ENCODE measurements at places on chromosomes 11 and 22.

DNA sequence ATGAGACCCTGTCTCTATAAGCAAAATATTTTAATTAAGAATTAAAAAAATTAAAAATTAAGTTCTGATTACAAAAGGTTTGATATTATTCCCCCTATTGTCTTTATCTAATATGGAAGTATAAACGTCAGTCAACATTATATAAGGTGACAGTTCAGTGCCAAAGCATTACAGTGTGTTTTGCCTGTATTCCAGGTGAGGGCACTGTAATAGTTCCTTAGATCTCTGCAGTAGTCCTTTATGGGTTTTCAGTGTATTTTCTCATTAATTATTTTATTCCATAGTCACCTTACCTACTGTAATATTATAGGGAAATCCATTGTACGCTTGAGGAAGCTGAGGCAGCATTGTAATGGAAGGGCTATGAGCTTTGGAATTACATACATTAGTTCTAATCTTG, 33.0 kb downstream of the FAR1 start:
- DNase-seq: no peak

- DNase-seq: no peak
These were observed 91.3 kb downstream of the RELT start for GRCh38 chr11:73467505-73467904.

DNA sequence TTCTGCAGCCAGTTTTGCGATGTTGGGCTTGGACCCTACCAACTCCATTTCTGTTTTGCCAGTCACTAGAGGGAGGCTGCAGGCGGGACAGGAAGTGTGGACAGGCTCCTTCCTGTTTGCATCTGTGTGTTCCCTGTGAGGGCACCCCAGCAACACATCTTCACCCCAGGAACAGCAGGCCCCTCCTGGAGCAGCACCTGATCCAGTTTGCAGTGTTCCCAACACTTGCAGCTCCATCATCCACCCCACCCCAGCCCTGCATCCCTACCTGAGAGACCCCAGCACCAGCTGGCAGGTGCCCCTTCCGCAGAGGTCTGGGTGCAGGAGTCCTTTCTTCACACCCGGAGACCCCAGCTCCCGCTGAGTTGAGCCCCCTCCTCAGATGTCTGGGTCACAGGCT, 7.4 kb upstream of the VSIG10L2 start:
- no peak for DNase-seq

- DNase-seq: no peak
These were observed 238.2 kb downstream of the SOX6 start for GRCh38 chr11:16117989-16118756.

- DNase-seq: no peak
These were observed 41.7 kb upstream of the SEZ6L start for GRCh38 chr22:26127556-26127955.

DNA sequence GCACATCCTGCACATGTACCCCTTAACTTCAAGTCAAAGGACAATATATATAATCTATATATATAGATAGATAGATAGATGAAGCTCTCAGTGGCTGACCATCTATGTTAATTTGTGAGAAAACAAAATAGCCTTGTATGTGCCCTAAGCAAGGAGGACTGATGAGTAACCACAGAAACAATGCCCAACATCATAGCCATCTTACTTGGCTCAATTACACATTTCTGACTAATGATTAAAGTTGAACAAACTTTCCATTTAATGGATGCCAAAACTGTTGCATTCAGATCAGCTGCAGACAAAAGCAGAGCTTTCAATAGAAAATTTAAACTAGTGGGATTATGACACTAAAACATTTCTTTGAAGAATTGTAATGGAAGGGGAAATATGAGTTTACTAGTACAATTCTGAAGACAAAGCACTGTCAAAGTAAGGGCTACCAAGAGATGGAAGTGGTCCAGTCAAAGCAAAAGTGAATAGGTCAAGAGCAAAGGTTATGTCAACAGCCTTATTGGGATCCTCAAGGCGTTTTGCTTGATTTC, 1188.2 kb upstream of the RAG2 start:
- DNase-seq: no peak

GRCh38 chr11:65639623-65640482, 2.0 kb downstream of the SIPA1 start:
- DNase-seq: peak; percentile 77

DNA sequence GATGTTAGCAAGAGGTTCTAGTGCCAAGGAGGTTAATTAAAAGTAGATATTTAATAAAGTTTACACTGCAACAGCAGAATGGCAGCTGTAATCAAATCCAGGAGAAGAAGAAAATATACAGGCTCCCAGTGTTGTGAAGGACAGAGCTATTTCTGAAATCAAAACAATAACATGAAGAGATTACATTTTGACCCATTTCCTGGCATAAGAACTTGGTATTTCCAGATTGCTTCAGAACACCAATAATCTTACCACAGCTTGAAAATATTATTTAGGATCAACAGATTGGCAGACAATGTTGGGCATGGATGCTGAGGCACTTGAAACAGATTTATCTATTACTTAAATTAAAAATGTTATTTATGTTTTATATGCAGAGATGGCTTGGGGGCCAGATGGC, 692.5 kb downstream of the KCNA4 start:
- DNase-seq: no peak

- no peak for DNase-seq
These were observed 9.1 kb upstream of the TBC1D22A start for GRCh38 chr22:46753360-46753759.

GRCh38 chr11:28675183-28675582, 567.0 kb downstream of the METTL15 start:
- no peak for DNase-seq

- no peak for DNase-seq
These were observed 119.7 kb downstream of the GGTLC2 start for GRCh38 chr22:22764085-22764484.

- DNase-seq: no peak
These were observed 911.9 kb downstream of the OPCML start for GRCh38 chr11:132620423-132620822.

- no peak for DNase-seq
These were observed 309.5 kb downstream of the CADM1 start for GRCh38 chr11:115194802-115195110.

GRCh38 chr22:37054056-37054395, 2.5 kb downstream of the KCTD17 start:
- no peak for DNase-seq

DNA sequence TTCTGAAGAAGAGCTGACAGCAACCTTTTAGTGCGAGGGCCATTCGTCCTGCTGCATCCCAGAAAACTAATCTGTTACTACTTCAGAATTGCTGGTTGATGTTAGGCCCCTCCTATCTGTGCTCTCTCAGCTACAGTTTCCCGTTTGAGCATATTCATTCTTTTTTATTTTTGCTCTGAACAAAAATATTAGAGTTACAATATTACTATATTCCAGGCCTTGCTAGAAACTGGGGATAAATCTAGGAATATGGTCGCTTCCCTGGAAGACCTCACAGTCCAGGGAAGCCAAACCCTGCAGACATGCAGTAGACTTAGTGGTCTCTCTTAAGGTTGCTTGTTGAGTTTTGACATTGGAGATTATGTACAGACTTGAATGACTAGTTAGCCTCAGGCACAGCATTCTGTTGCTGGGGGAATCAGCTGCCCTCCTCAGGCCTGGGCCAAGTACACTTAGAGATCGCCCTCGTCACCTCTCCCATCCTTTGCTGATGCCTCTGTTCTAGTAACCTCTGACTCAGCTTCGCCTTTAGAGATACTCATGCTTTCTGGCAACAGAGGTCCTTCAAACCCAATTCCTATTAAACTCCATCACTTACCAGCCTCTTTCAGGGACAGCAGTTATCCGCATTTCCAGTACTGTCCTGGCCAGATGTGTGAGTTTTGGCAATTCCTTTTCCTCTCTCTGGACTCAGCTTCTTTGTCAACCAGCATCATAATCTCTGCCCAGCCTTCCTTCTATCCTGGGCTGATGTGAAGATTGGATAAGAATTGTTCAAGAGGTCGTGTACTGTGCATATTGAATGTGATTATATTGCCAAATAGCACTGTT, 698 bp upstream of the ANAPC15 start:
- DNase-seq: no peak

DNA sequence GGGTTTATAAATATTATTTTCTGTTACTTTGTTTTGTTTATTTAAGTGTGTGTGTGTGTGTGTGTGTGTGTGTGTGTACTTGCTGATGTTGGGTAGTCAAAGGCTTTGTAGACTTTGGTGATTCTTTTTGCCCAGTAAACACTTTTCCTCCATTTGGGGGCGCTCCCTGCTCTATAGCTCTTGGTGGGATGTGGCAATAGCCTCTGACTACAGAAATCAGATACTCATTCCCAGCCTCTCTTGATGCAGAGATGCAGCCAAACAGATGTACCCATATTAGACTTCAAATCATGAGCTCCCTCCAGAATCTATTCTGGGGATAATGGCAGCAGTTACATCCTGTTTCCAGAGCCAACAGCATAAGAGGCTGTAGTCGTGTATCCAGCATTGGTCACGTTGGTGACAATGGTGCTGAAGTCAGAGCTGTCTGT, 33.4 kb upstream of the APOL5 start:
- DNase-seq: no peak

GRCh38 chr22:28015046-28015425, 96.0 kb upstream of the PITPNB start:
- no peak for DNase-seq

GRCh38 chr11:74754507-74755252, 6.0 kb downstream of the RNF169 start:
- no peak for DNase-seq

- no peak for DNase-seq
These were observed 189.8 kb downstream of the SNX19 start for GRCh38 chr11:130726234-130727037.

DNA sequence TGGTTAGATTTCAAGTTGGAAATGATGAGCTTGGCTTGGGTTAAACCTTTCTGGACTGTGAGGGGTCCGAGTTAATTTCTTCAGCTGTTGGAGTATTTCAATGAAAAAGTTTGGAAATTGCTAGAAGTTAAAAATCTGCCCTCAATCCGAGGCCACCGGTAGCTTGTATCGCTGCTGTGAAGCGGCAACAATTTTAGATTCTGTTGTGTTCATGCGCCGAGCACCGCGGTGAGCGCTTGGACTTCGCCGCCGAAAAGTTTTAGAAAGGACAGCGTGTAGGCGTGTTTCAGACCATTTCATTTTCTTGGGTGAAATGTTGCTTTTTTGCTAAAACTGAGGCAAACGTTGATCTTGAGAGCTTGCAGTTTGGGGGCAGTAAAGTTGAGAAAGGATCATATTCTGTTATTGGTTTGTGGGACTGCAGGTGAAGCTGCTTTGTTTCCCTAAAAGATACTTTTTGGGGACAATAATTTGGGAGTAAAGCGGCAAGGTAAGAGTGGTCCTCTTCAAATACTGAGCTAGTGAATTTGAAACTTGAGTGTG, 928 bp downstream of the FBXO7 start:
- no peak for DNase-seq

DNA sequence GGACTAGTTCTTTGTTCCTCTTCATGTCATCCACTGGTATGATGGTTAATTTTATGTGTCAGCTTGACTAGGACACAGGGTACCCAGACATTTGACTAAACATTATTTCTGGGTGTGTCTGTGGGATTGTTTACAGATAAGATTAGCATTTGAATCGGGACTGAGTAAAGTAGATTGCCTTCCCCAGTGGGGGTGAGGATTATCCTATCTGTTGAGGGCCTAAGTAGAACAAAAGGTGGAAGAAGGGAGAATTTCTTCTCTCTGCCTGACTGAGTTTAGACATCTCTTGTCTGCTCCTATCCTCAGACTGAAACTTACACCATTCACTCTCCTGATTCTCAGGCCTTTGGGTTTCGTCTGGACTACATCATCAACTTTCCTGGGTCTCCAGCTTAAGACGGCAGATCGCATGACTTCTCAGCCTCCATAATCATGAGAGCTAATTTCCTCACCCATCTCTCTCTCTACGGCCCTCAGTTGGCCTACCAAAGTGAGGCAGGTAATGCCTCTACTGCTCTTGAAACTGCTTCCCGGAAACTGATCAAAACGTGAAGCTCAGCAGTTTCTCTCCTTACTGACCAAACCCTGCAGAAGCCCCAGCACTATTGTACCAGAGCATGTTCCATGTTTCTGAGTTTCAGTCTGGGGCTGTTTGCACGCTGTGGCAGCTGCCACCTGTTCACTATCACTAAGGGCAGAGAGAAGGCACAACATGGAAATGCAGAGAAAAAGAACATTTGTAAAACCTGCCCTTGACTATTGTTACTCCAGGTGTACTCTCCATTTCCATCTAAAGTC, 95.4 kb downstream of the NXPE2 start:
- no peak for DNase-seq

DNA sequence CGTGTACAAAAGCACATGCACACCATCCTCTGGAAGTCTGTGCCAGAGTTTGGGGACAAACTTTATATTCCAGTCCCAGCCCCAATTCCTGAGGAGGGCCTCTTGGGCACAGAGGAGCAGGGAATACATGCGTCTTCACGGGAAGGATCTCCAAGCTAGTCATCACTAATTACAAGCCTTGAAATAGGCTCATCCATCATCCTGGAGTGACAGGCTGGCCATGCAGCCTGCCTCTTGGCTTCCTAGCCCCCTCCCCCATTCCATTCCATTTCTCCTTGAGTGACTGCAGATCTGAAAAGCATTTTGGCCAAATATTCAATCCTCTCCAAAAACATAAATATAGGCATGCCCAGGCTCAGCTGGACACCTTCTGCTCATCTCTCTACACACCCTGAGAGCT, 24.8 kb downstream of the SERPING1 start:
- DNase-seq: no peak

GRCh38 chr11:66311470-66311964, 5.3 kb downstream of the CD248 start:
- no peak for DNase-seq

- DNase-seq: no peak
These were observed 15.0 kb upstream of the APOA1 start for GRCh38 chr11:116852261-116853031.

- DNase-seq: no peak
These were observed 32.2 kb downstream of the ART5 start for GRCh38 chr11:3609416-3610265.

DNA sequence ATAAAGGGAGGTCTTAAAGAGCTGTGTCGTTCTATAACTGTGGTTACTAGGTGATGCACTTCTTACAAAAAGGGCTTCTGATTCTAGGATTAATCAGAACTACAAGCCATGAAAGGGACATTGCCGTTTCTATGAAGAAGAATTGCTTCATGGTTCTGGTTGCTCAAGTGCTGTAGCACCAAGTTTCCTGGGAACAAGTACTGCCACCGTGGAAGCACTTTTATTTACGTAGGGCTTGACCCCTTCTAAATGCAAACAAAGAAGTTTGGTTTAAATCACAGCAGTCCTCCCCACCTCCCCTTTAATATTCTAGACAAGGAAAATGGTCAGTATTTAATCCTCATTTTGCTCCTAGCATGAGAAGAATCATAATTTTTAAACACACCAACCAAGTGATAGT, 9.8 kb downstream of the YAP1 start:
- DNase-seq: no peak

GRCh38 chr11:97461044-97461880, 1071.4 kb downstream of the JRKL start:
- DNase-seq: no peak

DNA sequence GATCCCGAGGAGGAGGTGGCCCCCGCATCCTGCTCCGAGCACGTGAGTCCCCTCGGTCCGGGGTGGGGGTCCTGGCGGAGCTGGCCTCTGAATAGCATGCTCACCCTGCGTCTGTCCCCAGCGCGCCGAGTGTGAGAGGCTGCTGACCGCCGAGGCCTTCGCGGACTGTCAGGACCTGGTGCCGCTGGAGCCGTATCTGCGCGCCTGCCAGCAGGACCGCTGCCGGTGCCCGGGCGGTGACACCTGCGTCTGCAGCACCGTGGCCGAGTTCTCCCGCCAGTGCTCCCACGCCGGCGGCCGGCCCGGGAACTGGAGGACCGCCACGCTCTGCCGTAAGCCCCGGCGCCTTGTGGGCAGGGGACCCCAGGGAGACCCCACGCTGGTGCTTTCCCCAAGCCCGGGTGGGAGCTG, 3.5 kb downstream of the MUC2 start:
- DNase-seq: no peak

Data from GDM1 (cell line).